Stimulated activated CD4-positive, alpha-beta T cell treated with anti-CD3 and anti-CD28 coated beads, Interleukin-15, amount 100 ng/mL, for 1 hour (primary cell): ENCODE measurements at places on chromosomes 3 and 15.

DNA sequence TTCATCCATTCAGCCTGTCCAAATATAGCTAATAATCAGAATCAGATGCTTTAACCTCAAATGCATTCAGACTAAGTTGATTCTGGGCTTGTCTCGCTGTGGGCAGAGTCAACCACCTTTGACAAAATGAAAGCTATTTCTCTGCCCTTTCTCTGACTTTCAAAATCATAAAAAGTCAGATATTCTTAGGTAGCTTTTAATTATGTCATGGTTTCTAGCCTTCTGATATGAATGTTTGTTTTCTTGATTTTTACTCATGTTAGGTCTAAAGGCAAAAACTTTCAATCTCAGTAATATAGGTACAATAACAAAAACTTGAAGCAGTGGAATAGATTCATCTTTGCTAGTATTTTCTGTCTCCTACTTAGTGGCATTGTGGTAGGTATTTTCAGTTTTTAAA, 25.3 kb upstream of the C15orf61 start:
- DNase-seq, result no peak

GRCh38 chr3:121730940-121731687, 18.4 kb downstream of the GOLGB1 start:
- no peak for DNase-seq

GRCh38 chr3:21273259-21274025, 477.6 kb downstream of the ZNF385D start:
- DNase-seq, result no peak

DNA sequence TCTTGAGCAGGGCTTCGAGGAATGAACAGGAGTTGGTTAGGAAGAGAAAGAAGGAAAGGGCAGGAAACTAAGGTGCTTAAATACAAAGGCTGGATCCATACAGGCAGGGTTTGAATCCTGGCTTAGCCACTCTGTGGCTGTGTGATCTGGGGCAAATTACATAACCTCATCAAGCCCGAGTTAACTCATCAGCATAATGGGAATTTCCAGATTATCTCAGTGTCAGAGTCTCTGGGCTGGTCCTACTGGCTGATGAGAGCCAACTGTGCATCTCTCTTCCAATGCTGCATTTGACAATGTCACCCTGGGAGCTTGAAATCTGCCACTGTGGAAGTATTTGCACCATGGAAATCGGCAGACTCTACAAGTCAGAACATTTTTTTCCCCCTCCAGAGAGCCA, 83.8 kb upstream of the SLC6A6 start:
- DNase-seq, result no peak

DNA sequence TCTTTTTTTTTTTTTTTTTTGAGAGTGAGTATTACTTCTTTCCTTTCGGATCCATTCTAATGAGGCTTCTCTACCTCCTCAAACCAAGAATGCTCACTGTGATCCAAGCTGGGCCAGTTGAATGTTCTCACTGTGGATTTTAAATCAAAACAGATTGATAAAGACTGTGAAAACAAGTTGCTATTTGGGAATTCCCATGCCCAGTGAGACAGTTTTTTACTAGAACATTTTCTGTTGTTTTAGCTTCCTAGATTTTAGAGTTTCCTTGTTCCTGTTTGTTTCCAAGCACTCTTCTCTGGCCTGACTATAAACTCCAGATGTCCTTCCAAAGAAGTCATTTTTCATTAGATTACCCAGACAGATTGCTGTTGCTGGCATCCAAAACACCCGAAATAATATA, 60.1 kb upstream of the GALNT15 start:
- DNase-seq, result no peak

GRCh38 chr15:47513471-47513870, 203.8 kb upstream of the SEMA6D start:
- no peak for DNase-seq
